GM23338 (cell line): ENCODE measurements at places on chromosomes 7 and 10.

DNA sequence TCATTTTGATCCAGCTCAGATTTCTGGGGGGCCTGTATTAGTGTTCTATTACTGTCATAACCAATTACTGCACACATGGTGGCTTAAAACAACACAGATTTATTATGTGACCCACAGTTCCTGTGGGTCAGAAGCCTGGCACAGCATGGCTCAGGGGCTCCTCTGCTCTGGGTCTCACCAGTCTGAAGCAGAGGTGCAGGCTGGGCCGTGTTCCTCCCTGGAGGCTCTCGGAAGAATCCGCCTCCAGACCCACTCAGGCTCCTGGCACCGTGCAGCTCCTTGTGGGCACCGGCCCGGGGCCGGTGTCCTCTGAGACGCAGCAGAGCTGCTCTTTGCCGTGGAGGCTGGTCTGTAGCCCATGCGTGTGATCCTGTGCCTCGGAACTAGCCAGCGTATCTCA, 61.5 kb downstream of the RAMP3 start:
- no peak for DNase-seq

DNA sequence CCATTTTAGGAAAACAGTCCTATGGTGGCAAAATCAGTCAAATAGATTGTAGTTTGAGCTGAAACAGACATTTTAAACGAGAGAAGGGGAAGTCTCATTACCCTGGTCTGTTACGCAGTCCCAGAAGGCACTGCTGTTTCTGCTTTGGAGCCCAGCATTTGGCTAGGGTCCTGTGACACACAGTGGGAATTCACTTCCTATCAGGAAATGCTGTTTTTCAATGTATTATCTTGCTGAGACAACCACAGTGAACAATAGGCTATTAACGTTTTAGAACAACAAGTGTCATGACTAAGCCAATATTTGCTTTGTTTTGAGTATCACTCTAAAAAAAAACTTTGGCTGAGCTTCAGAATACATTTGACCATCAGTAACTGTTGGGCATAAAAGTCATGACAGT, 74.1 kb downstream of the ADD3 start:
- DNase-seq, result peak; percentile 31

DNA sequence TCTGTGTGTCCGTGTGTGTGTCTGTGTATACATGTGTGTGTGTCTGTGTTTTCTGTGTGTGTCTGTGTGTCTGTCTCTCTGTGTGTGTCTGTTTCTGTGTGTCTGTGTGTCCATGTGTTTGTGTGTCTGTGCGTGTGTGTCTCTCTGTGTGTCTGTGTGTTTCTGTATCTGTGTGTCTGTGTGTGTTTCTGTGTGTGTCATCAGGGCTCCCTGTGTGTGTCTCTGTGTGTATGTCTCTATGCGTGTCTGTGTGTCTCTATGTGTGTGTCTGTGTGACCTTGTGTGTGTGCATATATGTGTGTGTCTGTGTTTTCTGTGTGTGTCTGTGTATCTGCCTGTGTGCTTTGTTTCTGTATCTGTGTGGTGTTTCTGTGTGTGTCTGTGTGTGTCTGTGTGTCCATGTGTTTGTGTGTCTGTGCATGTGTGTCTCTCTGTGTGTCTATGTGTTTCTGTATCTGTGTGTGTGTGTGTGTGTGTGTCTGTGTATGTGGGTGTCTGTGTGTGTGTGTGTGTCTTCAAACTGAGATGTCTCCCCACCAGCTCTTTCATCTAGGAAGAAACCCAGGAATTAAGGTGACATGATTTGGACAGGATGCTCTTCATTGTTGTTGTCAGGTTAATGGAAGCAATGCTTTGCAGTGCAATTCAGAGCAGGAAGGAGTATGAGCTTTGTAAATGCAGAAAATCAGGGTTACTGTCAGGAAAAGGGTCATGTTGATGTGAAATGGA, 20.7 kb upstream of the PPIF start:
- no peak for DNase-seq

DNA sequence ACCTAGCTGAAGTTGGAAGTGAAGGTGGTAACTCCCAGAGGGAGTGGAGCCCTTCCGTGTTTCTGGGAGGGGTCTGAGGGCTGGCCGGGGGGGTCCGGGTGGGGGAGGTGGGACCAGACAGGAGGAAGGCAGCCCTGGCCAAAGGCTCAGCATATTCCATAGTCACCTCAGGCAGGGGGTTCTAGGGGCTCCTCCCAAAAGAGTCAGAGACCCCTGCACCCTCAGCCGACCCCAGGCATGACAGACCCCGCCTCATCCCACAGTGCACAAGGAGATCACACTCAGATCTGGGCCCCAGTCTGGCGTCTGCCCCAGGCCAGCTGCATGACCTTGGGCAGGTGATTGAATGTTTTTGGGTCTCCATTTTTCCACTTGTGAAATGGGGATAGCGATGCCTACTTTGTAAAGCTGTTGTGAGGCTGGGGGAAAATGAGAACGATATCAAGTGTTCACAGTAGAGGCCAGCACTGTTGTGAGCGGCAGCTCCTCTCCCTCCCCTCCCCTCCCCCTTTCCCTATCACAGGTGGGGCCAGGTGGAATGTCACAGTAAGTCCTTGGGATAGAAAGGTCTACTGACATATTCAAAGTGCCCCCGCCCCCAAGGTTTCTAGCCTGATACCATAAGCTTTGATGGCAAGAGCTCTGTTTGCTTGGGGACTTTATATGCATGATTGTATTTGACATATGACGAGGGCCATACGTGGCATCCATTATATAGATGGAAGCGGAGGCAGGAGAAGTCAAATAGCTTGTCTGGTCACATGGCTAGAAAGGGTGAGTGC, 33.3 kb downstream of the DNAJB12 start:
- peak; percentile 11 for DNase-seq

DNA sequence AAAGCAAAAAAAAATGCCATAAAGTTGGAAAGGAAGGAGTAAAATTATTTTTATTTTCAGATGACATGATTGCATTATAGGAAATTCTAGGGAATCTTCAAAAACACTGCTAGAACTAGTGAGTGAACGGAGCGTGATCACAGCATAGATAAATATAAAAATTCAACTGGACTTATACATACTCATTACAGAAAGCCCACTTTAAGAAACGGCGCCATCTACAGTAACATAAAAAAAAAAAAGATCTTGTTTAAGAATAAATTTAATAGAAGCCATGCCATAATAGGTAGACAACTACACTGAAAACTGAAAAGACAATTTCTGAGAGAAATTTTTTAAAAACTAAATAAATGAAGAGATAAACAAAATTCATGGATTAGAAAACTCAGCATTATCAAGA, 623.1 kb upstream of the MGMT start:
- DNase-seq, result peak; percentile 29

GRCh38 chr10:23540401-23541030, 101.6 kb downstream of the OTUD1 start:
- no peak for DNase-seq

DNA sequence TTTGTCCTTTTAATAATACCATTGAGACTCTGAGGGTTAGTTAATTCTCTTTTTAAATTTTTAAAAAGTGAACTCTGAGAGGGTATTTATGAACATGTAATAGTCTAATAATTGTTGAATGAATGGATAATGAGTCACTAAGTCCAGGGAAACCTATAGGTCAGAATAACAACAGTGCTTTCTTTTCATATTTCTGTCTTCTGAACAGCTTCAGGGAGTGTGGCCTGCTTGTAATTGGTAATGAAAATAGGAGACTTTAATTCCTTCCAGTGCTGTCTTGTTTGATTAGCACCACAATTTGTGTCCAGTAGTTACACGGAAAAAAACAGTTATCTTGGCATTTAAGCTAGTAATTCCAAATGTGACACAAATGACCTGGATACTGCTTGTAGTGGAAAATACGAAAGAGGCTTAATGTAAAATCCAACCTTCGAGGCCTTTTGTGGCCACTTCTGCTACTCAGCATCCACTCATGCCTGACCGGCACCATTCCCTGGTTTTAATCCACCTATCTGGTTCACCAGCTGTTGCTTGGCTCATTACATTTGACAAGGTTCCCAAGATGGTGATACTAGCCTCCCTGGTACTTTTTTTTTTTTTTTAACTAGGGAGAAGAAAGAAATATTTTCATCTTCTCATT, 149.3 kb upstream of the IMMP2L start:
- no peak for DNase-seq

DNA sequence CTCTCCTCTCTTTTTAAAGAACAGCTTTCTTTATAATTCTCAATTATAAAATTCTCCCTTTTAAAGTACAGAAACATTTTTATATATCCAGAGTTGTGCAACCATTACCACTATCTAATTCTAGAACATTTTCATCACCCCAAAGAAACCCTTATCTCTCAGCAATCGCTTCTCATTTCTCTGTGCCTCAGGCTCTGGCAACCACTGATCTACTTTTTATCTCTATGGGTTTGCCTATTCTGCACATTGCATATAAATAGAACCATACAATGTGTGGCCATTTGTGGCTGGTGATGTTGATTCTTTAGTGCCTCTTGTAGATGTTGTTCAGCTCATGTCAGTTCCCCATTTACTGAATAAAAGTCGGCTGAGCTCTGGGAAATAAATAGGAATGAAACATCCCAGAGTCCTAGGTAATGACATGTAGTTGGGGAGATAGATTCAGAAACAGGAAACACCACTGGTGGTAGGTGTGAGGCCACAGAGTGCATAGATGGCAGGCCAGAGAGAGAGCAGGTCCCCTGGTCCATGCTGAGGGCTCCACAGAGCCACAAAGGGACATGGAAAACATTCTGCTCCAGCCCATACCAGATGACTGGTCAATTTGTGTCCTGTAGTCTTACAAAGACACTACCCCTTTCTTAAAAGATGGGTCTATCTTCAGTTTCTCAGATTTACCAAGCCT, 126.5 kb downstream of the PLPP4 start:
- no peak for DNase-seq

- peak; percentile 80 for DNase-seq
These were observed 1.3 kb downstream of the SEMA3D start for GRCh38 chr7:85185424-85186082.

DNA sequence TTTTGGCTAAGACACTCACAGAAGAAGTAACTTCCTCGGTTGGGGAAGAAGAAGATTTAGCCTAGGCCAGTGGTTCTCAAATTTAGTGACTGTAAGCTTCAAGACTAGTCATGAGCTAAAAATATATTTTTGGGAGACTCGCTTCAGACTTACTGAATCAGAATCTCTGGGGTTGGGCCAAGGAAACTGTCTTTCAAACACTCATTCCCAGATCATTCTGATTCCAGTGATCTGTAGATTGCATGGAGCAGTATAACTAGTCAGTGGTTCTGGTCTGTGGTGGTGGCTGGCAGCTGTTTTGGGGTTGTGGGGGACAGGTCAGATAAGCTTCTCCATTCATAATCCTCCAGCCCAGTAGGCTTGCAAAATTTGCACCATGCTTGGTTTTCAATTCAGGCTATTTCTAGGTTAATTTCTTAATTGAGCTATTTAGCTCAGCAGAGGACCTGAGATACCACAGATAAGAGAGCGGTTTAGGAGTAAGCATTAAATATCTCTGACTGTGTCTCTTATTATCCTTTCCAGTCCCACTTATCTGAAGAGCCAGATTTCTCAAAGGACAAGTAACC, 3.8 kb upstream of the KAT6B start:
- DNase-seq, result no peak

- DNase-seq, result peak; percentile 38
These were observed 880.1 kb downstream of the DNAJB9 start for GRCh38 chr7:109449760-109450159.

GRCh38 chr10:3779158-3779741, 5.8 kb downstream of the KLF6 start:
- DNase-seq, result no peak

DNA sequence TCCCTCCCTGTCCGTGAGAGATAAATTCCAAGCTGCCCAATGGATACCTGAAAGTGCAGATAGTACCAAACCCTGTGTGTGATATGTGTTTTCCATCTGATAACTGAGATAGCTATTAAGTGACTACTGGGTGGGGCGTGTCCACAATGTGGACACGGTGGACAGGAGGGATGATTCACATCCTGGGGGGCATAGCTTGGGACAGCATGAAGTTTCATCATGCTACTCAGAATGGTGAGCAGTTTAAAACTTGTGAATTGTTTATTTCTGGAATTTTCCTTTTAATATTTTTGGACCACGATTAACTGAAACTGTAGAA, 158.6 kb downstream of the CREB5 start:
- no peak for DNase-seq

- DNase-seq, result no peak
These were observed 210.3 kb upstream of the GPR26 start for GRCh38 chr10:123455861-123456260.

DNA sequence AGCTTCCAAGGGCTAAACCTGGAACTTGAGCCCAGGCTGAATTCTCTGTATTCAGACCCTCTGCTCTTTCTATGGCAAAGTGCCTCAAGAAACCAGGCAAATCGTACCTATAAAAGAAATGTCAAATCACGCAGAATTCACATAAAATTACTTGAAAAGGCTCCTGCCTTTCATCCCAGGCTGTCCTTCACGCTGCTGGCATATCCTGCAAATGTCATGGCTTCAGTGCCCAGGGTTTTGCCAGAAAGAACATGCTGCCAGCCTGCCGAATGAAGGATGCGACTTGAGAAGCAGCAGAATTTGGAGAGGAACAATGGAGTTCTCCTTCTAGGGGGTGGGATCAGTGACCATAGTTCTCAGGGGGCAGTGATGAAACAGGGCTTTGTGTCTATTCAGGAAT, 602.5 kb upstream of the GALNT17 start:
- DNase-seq, result no peak

DNA sequence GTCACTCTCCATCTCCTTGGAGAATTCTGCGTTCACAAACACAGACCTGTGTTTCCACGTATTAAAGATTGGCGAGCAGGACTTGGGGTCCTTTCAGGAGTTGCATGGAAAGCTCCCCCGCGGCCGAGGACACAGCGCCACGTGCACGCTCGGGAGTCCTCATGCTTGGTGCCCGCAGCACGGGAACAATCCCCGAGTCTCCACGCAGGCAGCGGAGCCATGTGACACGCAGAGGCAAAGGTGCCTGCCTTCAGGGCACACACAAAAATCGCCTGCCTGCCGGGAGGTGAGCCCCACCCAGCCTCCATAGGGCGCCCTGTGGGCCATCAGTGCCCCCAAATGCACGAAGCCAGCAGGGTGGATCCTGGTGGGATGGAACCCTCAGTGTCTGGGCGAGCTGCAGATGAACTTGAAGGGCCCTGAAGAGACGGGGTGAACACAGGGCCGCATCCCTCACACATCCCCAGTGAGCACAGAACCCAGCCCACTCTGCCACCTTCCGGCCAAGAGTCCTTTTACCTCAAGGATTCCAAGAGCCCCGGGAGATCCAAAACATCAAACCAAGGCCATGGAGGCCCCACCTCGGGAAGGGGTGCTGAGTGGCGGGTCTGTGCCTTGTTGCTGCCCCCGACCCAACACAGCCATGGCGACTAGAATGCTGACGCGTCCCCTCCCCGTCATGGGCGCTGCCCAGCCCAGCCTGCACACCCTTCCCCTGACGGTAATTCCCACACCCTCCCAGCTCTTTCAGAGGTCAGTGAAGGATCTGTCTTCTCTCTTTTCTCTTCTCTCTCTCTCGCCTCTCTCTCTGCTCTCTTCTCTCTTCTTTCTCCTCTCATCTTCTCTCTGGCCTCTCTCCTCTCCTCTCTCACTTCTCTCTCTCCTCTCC, 55.9 kb downstream of the CFAP46 start:
- DNase-seq, result no peak

GRCh38 chr10:78004215-78005026, 24.9 kb downstream of the POLR3A start:
- no peak for DNase-seq
